ENCODE measurements at places on chromosomes 3 and 15.

DNA sequence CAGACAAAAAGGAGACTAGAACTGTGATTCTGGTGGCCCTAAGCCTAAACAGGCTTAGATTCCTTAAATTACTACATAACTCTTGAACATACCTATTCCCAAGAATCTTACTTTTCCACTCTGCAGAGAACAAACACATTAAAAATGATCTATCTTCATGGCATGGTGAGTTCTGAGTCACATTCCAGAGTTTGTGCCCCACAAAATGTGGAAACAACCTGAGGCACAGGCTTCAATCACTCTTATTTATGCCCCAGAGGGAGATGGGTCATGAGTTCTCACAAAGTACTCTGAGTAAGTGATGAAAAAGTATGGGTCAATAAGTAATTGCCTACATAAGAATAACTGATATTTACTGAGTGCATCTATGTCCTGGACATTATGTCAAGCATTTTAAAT is 137.5 kb upstream of the SLC2A2 start:
- no peak for DNase-seq

GRCh38 chr3:197737319-197737649 is 580 bp upstream of the RUBCN start:
- no peak for DNase-seq

DNA sequence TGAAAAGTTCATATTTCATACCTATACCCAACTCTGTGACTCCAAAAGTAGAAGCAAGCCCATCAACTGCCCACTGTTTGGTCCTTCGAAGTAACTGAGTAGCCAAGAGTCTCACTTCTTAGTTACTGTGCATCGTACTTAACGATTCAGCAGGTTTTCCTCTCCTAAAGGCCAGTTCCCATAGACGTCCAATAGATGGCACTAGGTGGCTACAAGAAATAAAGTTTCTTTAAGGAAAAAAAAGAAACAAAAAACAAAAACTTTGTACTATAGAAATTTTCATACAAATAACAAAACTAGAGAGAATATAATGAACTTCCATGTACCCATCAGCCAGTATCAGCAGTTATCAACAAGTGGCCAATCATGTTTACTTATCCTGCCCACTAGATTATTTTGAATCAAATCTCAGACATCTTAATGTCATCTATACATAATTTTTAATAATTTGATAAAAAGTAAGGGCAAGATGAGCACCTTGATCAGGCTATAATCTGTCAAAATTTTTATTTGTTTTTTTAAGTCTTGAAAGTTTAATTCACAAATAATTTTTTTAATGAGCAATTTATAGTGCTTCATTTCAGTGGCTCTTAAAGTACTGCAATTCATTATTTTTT is 63.8 kb upstream of the ACP3 start:
- DNase-seq = no peak

- DNase-seq = no peak
These were observed 75.0 kb downstream of the AGBL1 start for GRCh38 chr15:86154705-86155104.

GRCh38 chr15:77376770-77377169 is 43.1 kb downstream of the PEAK1 start:
- no peak for DNase-seq
